Mucosa of descending colon (tissue), 3 donors: ENCODE measurements at places on chromosomes 4 and X.

DNA sequence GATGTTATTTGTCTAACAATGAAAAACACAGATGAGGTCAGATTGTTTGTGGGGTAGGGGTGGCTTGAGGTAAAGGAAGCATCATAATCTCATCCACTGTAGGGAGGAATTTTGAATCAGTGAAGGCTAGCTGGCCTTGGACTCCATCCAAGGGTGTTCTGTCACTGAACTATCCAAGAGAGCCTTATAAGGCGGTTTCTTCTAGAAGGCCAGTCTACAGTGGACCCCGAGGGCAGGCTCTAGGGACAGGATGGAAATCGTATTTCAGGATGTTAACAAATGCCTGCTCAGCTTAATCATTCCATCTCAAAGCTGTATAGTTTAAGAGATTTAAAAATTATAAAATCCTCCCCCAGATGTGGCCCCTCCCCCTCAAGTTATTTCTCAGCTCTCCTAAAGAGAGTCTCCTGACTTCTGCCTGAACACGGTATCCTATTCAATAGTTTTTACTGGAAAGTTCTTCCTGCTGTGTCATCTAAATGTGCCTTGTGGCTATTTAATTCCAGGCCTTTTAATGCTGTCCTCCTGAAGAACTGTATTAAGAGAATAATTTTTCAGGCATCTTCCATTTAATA is 8.0 kb downstream of the IGFBP7 start:
- no peak for DNase-seq

DNA sequence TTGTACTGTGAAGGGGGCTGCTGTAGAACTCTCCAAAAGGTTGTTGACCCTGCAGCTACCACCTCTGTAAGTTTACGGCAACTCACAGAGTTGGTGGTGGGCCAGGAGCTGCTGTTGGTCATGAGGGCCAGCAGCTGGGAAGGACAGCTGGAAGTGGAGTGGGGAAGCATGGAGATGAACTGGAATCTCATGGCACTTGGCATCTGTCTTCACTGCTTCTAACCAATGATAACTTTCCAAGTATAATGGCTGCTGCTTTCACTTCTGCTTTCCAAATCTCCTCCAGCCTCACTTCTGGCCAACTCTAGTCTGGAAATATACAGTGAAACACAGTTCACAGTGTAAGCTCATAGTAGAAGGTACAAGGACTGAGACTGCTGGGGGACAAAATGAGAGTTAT is 126.5 kb upstream of the INTU start:
- no peak for DNase-seq

DNA sequence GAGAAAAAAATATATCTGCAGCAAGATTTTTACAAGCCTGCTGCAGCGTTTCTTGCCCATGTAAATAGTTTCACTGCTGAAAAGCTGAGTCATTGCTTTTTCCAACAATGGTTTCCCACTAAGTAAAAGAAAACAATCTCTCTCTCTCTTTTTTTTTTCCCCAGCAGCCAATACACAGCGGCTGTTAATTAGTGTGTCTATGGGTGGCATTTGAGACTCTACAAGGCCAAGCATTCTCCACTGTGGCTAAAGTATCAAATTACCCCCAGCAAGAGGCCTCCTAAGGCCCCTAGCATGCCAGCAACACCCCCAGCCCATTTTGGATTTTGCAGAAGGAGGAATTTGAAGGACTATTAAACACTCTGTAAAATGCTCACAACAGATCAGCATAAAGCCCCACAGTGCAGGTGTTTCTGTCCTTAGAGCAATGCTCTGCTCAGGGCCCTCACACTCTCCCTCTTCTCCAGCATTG is 837.4 kb downstream of the TRIML1 start:
- no peak for DNase-seq

- peak; percentile 72 for DNase-seq
These were observed 4.8 kb upstream of the HGFAC start for GRCh38 chr4:3436798-3437581.

DNA sequence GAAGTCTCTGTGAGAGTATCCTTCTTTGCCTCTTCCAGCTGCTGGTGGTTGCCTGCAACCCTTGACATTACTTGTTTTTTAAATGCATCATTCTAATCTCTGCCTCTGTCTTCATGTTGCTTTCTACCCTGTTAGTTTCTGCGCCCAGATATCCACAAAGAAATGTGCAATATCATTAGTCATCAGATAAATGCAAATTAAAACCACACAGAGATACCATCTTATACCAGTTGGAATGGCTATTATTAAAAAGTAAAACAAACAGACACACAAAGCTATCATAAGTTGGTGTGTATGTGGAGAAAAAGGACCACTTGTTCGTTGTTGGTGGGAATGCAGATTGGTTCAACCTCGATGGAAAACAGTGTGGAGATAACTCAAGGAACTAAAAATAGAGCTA is 517.4 kb downstream of the FAT4 start:
- no peak for DNase-seq

GRCh38 chrX:69216911-69217310 is 51.7 kb upstream of the PJA1 start:
- no peak for DNase-seq

GRCh38 chr4:99658666-99659065 is 1.0 kb upstream of the C4orf54 start:
- DNase-seq = no peak

DNA sequence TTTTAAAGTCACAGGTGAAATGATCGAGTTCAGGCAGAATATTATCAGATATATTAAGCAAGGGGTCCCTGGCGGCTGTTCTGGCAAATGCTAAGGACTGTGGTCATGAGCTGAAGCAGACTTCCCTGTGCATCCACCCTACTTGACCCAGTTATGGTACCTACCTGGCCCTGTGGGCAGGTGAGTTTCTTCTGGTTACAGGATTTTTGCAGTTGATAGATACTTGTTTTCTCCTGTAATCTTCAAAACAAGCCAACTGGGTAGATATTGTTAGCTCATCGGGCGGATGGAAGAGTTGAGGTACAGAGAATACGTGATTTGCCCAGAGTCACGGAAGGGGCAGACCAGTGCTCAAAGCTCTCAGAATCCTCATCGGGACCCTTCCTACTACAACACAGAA is 18.5 kb upstream of the PROM1 start:
- DNase-seq = no peak

GRCh38 chr4:35970366-35970960 is 273.9 kb downstream of the ARAP2 start:
- DNase-seq = no peak

DNA sequence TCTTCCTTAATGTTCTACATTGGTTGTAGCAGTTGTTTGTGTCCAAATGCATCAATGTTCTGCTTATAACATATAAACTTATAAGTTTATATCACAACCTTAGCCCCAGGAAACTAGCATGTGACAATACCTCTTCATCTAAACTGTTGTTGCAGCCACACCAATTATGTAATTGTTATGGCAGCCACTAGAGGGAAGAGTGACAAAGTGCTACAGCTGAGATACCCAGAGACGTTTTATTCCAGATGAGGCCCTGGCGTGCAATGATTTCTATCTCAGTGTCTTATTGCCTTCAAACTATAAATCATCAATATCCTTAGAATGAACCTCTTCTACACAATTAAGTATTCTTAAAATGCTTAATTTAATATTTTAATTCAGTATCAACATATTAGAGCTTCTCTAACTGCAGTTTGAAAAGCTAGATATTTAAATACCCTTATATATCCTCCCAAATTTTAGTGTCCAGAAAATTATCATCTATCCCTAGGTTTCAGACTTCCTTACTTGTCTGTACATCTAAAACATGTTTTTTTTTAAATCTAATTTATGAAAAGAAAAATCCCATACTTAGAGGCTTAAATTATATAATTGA is 171.6 kb downstream of the PCDH10 start:
- DNase-seq = peak; percentile 3

DNA sequence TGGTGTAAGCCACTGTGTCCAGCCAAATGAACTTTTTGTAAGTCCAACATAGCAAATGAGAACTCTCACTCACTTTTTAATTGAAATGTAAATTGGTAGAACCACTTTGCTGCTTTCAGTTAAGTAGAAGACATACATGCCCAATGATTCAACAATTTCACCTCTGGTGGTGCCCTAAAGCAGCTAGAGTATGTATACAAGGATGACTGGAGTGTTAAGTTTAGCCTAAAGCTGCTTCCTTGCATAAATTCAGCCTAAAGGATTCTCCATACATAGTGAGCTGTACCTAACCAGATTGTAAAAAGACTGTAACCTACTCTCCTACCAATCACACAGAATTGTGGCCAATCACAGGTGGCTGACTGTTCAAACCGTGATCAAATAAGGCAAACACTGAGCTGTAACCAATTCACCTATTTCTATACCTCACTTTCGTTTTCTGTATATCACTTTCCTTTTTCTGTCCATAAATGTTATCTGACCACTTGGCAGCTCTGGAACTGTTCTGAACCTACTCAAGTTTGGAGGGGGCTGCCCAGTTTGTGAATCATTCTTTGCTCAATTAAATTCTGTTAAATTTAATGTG is 39.9 kb downstream of the PDS5A start:
- no peak for DNase-seq

- DNase-seq = no peak
These were observed 60.8 kb downstream of the DLG3 start for GRCh38 chrX:70505451-70505841.

DNA sequence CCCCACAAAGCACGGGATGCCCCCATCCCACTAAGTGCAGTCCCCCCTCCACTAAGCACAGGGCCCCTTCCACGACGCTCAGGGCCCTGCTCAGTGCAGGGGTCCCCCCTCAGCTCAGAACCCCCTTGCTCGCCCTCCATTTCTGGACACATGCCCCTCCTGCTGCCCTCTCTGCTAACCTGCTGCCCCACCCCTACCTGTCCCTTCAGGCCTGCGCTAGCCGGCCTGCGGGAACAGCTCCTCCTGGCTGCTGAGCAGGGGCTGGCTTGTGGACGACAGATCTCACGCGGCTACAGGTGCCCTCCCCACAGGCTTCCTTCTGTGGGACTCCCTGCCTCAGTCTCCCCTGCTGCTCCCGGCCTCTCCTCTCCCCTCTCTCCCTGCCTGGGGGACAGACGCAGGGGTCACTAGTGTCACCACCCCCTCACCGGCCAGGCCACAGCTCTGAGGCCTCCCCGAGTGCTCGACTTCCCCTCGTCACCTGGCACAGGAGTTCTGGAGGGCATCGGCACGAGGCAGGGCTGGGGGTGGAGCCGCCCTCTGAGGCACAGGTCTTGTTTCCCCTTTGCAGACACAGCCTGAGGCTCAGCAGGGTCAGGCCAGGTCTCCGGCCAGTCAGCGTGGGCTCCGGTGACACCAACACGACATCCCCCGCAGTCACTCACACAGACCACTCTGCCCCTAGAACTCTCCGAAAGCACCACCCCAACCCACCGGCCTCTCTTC is 21.6 kb downstream of the GAK start:
- DNase-seq = peak; percentile 16

- DNase-seq = peak; percentile 23
These were observed 84.5 kb downstream of the CT47B1 start for GRCh38 chrX:120791013-120791643.

GRCh38 chrX:133454491-133454914 is 39.2 kb upstream of the GPC4 start:
- DNase-seq = no peak

DNA sequence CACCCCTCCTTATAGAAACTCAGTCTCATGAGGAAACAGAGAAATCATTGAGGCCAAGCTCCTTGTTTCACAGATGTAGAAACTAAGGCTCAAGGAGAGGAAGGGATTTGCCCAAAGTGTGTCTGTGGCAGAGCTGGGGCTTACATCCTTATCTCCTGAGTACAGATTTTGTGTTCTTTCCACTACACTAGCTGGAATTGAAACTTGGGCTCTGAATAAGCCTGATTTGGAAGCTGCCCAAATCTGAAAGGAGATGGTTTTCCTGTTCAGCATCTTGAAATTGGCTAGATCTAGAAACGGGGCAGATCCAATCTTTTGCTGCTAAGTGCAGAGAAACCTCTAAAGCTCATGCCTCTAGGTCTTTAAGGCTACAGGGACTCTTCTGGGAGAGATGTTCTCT is 24.3 kb downstream of the AWAT2 start:
- DNase-seq = no peak

DNA sequence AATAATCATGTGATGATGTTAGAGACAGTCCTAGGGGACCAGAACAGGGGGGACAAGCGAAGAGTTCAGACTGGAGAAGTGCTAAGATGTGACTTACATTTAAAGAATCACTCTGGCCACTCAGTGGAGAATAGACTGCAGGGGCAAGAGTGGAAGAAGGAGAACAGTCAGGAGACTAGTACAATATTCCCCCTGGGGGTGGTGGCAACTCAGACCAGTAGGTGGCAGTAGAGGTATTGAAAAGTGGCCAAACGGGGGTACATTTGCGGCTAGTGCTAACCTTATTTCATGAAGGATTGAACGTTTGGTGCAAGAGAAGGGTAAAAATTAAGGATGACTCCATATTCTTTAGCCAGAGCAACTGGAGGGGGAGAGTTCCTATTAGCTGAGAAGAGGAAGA is 2.7 kb upstream of the BMX start:
- peak; percentile 45 for DNase-seq

GRCh38 chr4:186642998-186643397 is 80.7 kb downstream of the FAT1 start:
- no peak for DNase-seq
